ENCODE measurements at places on chromosomes 1 and 21.

DNA sequence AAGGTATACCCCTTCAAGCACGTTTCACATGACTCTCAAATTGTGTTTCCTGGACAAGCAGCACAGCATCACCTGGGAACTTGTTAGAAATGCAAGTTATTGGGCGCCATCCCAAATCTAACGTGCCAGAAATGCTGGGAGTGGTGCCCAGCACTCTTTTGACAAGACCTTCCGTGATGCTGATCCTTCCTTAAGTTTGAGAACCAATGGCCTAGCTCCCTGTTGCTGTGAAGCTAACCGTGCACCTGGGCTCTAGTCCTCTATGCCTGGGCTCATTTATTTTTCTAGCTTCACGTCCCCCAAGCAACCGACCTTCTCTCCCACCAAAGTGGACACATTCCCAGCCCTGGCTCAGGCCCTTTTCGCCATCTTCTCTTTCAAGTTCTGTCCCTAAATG, 4.3 kb downstream of the BEST4 start:
- no peak for DNase-seq

GRCh38 chr1:214957330-214958137, 125.0 kb upstream of the KCNK2 start:
- no peak for DNase-seq

DNA sequence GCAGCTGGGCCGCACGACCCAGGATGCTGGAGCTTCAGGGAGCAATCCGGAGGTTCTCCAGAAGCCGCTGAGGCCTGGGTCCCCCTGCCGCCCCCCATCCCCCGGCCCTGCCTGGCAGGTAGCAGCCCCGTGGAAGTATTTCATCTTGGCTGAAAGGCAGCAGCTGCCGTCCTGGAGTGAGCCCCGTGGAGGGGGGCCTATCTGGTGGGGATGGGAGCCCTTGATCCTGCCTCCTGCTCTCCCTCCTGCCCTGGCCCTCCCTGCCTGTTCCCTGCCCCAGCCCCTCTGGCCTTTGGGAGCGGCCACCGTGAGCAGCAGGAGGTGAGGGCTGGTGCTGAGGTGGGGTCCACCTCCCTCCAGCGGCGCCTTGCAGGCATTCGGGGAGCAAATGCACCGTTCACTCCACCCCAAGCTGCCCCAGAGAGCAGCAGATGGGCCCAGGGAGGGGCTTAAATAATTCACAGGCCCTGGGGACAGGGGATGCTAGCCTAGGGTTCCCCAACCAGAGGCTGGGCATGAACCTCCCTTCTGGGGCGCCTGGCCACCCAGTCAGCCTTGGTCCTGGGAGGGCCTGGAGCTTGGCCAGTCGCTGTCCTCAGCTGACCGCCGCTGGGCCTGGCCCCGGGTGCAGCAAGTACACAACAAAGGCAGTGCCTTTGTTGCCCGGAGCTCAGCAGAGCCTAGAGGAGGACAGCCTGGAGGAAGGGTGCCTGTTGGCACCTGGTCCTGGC, 23.7 kb upstream of the PLCH2 start:
- no peak for DNase-seq

- no peak for DNase-seq
These were observed 14.5 kb downstream of the VANGL2 start for GRCh38 chr1:160414881-160415280.

GRCh38 chr1:17553975-17554700, 14.6 kb downstream of the ARHGEF10L start:
- no peak for DNase-seq

DNA sequence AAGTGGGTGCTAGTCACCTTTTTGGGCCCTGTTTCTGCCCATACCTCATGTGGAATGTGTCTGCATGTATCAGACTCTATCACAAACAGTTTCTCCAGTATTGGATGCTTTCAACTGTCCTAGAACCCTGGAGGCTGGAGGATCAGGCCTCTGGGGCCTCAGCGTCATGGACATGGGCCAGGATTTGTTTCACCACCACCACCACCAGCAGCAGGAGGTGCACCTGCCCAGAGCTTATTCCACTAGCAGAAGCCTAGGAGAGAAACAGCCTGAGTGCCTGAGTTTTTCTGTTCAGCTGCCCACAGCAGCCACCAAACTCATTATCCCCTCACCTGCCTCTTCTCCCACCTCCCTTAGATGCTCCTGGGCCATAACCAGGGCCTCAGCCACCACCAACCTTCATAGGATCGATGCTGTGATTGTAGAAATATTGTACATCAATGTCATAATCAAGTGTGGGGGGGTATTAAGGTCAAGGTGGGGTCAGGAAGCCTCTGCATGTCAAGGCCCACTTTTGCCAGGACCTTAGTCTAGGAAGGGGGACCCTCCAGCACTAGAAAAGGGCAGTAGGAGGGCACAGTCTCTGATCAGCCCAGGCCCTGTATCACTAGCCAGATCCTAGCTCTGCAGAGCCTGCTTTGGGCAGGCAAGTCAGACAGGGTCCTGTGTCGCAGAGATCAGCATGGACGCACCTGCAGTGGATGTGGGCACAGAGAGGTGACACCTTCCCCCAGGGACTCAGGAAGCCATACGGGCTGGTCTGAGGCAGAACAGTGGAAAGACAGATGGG, 9.3 kb downstream of the DMAP1 start:
- DNase-seq = no peak

DNA sequence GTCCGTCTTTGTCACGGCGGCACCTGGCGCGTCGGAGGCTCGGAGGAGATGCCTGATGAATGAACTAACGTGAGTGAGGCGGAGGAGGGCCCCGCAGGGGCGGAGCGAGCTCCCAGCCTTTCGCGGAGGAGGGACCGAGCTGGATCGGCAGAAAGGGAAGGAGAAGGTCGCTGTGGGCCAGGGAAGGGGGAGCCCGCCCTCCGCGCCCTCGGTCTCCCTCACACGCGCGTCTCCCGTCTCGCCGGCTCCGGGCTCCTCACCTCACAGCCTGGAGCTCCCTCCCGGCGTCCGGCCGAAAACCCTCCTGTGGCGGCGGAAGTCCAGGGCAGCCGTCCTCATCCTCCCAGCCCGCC, 519 bp downstream of the ZNF496 start:
- DNase-seq = peak; percentile 63

DNA sequence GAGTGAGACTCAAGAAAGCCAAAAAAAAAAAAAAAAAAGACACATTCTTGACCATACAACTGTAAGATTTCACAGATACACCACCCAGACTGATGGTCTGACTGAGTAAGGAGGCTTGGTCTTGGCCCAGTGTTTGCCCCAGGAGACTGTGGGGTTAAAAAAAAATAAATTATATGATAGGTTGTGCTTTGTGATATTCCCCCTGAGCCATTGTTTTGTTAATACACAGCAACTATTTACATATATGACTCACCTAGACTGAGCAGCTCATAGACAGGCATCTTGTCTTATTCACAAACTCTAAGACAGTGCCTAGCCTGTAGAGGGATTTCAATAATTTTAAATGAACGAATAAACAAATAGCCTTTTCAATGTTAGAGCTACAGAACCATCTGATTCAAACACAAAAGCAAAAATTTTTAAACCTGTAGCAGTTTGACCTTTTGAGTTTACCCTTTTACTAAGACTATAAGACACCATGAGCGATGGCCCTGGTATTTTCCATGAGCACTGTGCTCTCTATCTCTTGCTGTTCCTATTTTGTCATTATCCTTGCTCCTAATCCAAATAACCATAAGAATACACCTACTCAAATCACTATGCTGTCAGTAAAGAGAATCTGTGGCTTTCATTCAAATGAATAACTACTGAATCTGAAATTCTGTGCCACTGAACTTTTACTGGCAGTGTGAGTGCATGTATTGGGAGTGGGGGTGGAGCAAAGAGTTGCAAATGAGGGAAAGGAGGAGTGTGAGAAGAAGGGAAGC, 199.4 kb upstream of the PTBP2 start:
- no peak for DNase-seq

DNA sequence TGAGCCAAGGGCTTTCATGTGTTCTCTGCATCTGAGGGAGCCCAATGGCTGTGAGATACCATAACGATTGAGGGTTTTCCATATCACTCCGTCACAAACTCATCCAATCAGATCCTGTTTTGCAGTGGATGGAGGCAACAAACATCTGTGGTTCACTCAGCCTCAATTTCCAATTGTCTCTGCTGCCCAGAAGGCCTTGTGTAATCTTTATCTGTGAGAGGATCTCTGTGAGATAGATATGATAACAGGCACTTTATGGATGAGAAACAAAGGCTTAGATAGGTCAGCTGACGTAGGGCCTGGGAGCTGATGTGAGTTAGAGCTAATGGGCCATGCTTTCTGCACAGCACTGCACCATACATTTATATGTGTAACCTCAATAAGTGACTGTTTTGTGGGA, 3.3 kb upstream of the MTARC1 start:
- DNase-seq = no peak

DNA sequence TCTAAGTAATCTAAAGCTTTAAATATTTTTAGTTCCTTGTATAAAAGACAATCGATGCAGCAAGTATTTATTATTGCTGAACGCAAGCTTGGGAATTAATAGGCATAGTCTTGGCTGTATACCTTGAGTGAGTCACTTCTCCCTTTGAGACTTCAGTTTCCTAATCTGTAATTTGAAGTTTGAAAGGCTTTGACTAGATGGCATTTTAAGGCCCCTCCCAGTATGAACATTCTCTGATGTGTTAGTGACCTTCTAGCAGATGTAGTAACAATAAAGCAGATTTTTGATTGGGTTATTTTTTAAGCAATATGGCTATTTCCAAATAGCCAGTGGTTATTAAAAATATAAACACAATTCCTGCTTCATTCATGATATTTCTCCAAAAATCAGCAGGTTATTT, 58.2 kb downstream of the DUSP10 start:
- DNase-seq = no peak

DNA sequence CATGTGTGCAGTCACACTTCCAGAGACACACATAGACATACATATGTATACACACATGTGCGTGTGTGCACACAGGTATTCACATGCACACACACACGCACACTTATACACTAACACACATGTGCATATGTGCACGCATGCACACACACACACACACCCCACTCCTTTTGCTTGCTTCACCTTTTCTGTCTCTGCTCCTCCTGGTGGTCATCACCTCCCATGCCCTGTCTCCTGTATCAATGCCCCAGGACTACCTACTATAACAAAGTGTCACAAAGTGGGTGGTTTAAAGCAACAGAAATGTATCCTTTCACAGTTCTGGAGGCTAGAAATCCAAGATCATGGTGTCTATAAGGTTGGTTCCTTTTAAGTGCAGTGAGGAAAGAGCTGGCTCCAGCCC, 27.4 kb downstream of the ETS2 start:
- DNase-seq = no peak

GRCh38 chr1:23470282-23471070, 13.5 kb downstream of the ASAP3 start:
- DNase-seq = no peak

- no peak for DNase-seq
These were observed 37.0 kb downstream of the CCDC185 start for GRCh38 chr1:223430236-223430635.

- DNase-seq = peak; percentile 23
These were observed 1.6 kb downstream of the TENT5C start for GRCh38 chr1:117607471-117607870.

GRCh38 chr1:17070163-17070525, 16.3 kb upstream of the SDHB start:
- no peak for DNase-seq

DNA sequence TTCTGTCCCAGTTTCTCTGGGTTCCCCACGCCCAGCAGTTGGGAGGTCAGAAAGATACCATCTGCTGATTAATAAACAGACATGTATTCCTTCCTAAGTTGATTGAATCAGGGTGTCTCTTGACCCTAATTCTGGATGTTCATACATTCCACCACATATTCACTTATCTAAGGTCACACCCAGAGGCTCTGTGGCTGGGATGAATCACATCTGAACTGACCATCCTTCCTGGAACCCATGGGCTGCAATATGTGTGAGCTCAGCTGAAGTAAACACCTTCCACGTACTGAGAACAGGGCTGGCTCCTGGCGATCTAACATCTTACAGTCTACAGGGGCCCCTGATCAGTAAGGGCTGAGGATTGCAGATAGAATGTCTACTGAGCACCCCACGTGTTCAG, 20.5 kb upstream of the TRABD2B start:
- DNase-seq = no peak

- DNase-seq = no peak
These were observed 25.7 kb downstream of the DNAJC11 start for GRCh38 chr1:6675941-6676340.

DNA sequence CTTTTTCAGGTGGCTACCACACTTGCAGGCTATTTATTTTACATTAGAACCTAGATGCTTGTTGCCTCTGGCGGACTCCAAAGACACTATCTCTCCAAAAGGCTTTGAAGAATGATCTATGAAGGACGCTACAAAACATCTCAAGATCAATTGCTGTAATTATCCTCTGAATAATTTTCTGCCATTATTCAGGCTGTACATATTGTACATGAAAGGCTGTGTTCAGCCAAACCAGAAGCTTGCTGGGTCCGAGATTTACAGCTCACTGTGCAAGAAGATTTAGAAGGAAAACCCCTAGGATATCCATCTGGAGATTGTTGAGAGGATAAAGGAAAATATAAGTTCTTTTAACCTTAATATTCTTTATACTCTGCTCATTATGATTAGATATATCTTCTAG, 523.6 kb upstream of the PLXNA2 start:
- DNase-seq = no peak

DNA sequence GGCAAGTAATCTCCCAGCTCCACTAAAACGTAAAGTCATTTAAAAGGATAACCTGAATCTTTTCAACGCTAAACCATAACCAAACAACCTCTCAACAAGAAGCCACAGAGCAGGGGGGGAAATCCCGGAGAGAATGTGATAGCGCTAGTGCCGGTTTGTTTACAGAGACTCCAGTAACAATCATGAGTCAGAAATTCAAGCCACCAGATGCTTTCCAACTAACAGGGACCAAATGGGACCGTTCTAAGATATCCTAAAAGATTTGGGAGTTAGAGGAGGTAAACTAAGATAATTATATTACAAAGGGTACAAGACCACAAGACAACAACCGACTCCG, 825 bp downstream of the DCAF8 start:
- DNase-seq = peak; percentile 55

DNA sequence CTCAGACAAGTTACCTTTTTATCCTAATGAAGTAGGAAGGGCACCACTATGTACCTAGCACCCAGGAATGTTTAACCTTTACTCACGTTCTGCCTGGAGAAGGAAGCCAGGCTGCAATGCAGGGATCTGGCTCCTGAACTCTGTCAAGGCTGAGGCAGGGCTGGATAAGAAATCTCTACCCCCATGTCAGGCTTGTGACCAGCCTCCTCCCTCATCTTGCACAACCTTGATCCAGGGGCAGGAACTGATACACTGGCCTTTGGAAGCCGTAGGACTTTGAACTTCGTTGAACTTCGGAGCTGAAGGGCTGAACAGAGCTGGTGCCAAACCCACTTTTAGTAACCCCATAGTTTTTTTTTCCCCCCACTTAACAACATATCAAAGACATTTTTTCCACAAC, 8.0 kb upstream of the AKR1A1 start:
- no peak for DNase-seq

GRCh38 chr1:100036718-100037655, 67.2 kb downstream of the SLC35A3 start:
- DNase-seq = no peak

All from stimulated activated CD4-positive, alpha-beta T cell treated with anti-CD3 and anti-CD28 coated beads, Interleukin-2, amount 100 ng/mL, for 48 hours (primary cell).